ENCODE measurements at places on chromosomes 12 and 14. TPM values are rescaled to one million over a fixed set of nuclear protein-coding genes. Genes with fewer than 3 reads are reported as not detected.
A peak's percentile ranks its signal among the peaks of the same experiment; 100 is the strongest.

Gene PHLDA1
- total RNA-seq: 19.9 TPM

Gene GALNT16
- total RNA-seq: 0.05 TPM

Gene SPPL3
- total RNA-seq: 45.7 TPM

Gene BMAL2
- 16.1 TPM for total RNA-seq

Gene ZNF384
- total RNA-seq: 78.1 TPM

DNA sequence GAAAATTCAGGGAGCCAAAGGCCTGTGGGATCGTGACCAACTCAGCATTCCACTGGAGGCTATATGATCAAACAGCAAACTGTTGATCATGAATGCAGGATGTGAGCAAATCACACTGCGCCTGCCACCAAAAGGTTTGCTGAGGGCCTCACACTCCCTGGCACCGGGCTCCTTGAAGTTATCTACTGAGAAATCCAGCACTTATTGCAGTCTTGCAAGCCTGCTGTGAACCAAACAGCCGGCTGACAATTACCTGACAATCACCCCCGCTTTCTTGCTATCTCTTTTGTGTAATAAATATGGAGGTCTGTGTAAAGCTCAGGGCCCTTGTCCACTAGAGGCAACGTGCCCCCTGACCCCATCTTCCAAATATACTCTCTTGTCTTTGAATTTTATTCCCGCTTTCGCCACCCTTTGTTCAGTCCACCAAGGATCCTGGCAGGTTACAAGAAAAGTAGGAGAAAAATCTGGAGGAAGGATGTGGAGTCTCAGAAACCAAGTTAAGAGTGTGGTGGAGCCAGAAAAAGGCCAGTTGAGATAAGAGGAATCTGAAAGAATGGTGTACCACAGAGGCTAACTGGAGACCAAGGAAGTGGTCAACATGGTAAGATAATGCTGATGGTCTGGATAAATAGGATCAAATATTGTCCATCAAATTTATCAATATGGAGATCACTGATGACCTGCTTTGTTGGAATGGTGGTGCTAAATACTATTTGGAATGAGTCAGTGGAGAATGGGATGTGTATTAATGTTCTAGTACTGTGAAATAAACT is 229.2 kb downstream of the ALX1 start:
- DNase-seq: no peak
- H3K4me1 ChIP-seq: no peaks in the 10 kb centered on the region
- no peaks in the 10 kb centered on the region for H3K36me3 ChIP-seq
- H3K27ac ChIP-seq: no peak overlapping the region

Gene CINP
- total RNA-seq: 43.0 TPM

GRCh38 chr12:29731591-29731990 is 52.2 kb downstream of the TMTC1 start:
- no peak overlapping the region for H3K27ac ChIP-seq
- H3K27me3 ChIP-seq: no peaks in the 10 kb centered on the region
- DNase-seq: no peak
- H3K4me1 ChIP-seq: no peaks in the 10 kb centered on the region
- no peaks in the 10 kb centered on the region for H3K36me3 ChIP-seq

DNA sequence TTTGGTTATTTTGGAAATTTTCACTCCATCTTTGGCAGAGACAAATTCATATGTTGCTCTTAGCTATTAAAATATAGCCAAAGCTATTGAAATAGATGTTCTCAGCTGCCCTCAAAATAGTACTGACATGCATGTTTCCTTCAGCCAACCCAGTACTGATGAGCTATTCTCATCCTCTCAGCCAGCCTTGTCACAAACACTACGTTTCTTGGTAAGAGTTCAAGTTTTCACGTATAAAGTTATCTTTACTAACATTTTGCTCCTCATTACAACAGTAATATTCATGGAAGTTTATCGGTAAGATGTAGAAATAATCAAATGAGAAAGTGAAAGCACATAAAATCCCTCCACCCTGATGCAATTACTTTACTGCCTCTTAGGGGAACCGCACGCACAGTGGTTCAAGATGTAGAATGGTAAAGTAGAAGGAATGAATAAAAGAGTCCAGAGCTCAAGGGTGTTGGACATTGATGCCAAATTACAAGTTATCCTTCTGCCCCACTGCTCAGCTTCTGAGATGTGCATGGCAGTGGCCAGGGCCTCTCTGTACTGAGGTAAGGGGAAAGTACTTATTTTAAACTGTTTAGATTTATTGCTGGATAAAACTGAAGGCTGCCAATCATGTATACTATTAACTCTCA is 20.7 kb downstream of the GCH1 start:
- H3K4me3 ChIP-seq: peak overlapping the region; percentile 95
- H3K36me3 ChIP-seq: peaks cover 1% of the 10 kb centered on the region
- no peaks in the 10 kb centered on the region for H3K27me3 ChIP-seq
- peaks cover 41% of the 10 kb centered on the region for H3K4me1 ChIP-seq
- peak; percentile 25 for DNase-seq

Gene SLCO1B1
- total RNA-seq: not detected

DNA sequence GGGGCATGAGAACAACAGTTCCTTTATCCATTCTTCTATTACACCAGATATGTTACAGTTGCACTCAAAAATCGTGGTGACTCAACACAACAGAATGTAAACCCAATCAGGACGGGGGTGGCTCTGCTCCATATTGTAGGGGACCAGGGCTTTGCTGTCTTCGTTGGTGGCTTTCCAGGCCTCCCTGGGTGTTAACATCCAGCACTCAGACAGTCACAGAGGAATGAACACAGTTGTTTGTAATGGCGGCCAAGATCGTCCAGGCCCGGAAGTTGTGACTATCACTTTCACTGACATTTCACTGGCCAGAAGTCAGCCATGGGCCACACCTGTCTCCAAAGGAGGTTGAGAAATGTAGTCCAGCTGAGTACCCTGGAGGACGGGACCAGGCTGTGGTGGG is 204.1 kb downstream of the CACNA1C start:
- peaks cover 6% of the 10 kb centered on the region for H3K27me3 ChIP-seq
- H3K4me3 ChIP-seq: no peak overlapping the region
- DNase-seq: no peak
- peaks cover 8% of the 10 kb centered on the region for H3K4me1 ChIP-seq
- H3K36me3 ChIP-seq: peaks cover 5% of the 10 kb centered on the region

- no peaks in the 10 kb centered on the region for H3K36me3 ChIP-seq
- no peak overlapping the region for H3K27ac ChIP-seq
- DNase-seq: no peak
- no peak overlapping the region for H3K4me3 ChIP-seq
- no peaks in the 10 kb centered on the region for H3K27me3 ChIP-seq
These were observed 505.0 kb downstream of the SLC16A7 start for GRCh38 chr12:60100852-60101251.

DNA sequence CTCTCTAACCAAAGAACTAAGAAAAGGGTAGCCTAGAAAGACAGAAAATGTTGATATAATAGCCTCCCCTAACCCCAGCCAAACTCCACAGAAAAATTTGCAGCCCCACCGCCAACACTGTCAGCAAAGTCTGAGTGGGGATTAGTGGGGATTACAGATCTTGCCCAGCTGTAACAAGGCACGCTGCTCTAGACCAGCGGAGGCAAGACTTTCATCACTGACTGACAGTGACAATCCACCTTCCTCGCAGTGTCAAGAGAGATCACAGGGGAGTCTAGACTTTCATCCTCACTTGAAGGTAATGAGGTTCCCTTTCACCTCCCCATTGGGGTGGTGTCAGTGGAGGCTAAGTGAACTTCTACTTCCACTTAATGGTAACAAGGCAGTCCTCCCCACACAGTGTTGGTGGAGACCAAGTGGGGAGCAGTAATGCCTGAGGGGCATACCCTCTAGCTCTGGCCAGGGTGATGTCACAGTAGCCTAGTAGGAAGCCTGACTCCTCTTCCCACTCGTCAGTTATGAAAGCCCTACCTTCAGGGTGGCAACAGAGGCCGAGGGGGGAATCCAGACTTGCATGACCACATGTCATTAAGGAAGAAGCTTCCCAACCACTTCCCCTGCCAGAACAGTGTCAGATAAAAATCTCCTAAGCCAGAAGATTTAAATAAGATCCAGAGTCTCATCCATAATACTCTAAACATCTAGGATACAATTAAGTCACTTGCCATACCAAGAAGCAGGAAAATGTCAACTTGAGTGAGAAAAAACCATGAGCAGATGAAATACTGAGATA is 91.7 kb upstream of the RASSF8 start:
- H3K4me3 ChIP-seq: no peak overlapping the region
- no peaks in the 10 kb centered on the region for H3K4me1 ChIP-seq
- H3K27me3 ChIP-seq: no peaks in the 10 kb centered on the region
- no peak overlapping the region for H3K27ac ChIP-seq
- DNase-seq: no peak

GRCh38 chr14:35078082-35078481 is 32.0 kb downstream of the FAM177A1 start:
- no peak for DNase-seq
- H3K36me3 ChIP-seq: peaks cover 3% of the 10 kb centered on the region
- no peak overlapping the region for H3K4me3 ChIP-seq
- no peak overlapping the region for H3K27ac ChIP-seq
- H3K4me1 ChIP-seq: no peaks in the 10 kb centered on the region
- no peaks in the 10 kb centered on the region for H3K27me3 ChIP-seq

Gene KCNJ8
- not detected for total RNA-seq

Gene ACOT4
- 5.2 TPM for total RNA-seq

GRCh38 chr14:64695071-64695470 is 9.2 kb upstream of the PLEKHG3 start:
- no peak overlapping the region for H3K27ac ChIP-seq
- H3K36me3 ChIP-seq: no peaks in the 10 kb centered on the region
- H3K4me1 ChIP-seq: peaks cover 6% of the 10 kb centered on the region
- H3K27me3 ChIP-seq: no peaks in the 10 kb centered on the region

- H3K4me3 ChIP-seq: peak overlapping the region; percentile 98
- peaks cover 33% of the 10 kb centered on the region for H3K4me1 ChIP-seq
- peak overlapping the region; percentile 94 for H3K27ac ChIP-seq
- no peaks in the 10 kb centered on the region for H3K27me3 ChIP-seq
- peak; percentile 80 for DNase-seq
These were observed 59.4 kb downstream of the DDX51 start for GRCh38 chr12:132084621-132085290.

- H3K36me3 ChIP-seq: no peaks in the 10 kb centered on the region
- no peaks in the 10 kb centered on the region for H3K27me3 ChIP-seq
- no peak for DNase-seq
- no peak overlapping the region for H3K27ac ChIP-seq
- no peak overlapping the region for H3K4me3 ChIP-seq
These were observed 646.2 kb upstream of the FOXG1 start for GRCh38 chr14:28120391-28120790.

Gene TSHR
- not detected for total RNA-seq

DNA sequence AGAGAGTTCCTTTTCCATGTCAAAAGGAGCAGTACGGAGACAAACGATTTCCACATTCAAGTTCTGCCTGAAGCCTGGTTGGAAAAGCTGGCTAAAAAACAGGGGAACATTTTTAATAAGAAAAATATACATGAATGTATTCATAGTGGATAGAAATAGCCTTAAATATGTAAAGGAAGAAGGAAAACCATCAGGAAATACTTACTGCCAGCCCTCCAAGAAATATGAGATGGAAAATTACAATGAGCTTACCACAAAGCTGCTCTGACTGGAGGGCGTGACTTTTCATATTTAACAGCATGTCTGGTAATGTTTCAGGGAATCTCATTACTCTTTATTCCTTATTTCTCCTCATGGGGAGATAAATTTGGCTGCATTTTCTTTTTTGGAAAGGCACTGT is 75.9 kb upstream of the ZDHHC17 start:
- H3K36me3 ChIP-seq: no peaks in the 10 kb centered on the region
- no peak for DNase-seq
- H3K4me1 ChIP-seq: no peaks in the 10 kb centered on the region
- no peak overlapping the region for H3K4me3 ChIP-seq
- no peak overlapping the region for H3K27ac ChIP-seq
- H3K27me3 ChIP-seq: no peaks in the 10 kb centered on the region

Gene CLEC4D
- not detected for total RNA-seq

Gene FGD4
- total RNA-seq: 1.7 TPM

- no peaks in the 10 kb centered on the region for H3K27me3 ChIP-seq
- DNase-seq: no peak
- H3K36me3 ChIP-seq: no peaks in the 10 kb centered on the region
- no peaks in the 10 kb centered on the region for H3K4me1 ChIP-seq
- no peak overlapping the region for H3K27ac ChIP-seq
These were observed 780.9 kb downstream of the RPS29 start for GRCh38 chr14:48805315-48805714.

DNA sequence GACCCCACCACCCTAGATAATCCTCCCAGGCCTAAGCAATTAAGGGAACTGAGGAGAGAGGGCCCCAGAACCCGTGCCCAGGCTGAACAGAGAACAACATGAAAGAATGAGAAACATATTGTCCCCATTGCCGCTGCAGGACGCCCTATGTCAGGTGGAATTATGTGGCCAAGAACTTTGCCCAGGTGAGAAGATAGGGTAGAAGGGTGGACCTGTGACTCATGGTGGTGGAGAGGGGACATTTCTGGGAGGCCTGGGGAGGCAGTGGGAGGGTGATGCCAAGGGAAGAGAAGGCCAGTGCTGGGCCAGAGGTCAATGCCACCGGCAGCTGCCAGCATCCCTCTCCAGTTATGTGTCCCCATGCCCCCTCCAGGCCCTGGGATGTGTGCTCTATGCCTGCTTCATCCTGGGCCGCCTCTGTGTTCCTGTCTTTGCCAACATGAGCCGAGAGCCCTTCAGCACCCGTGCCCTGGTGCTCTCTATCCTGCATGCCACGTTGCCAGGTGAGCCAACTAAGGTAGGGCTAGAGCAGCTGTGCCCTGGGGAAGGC is 15.5 kb downstream of the SOAT2 start:
- no peak for DNase-seq
- H3K27me3 ChIP-seq: no peaks in the 10 kb centered on the region
- H3K4me1 ChIP-seq: no peaks in the 10 kb centered on the region
- no peak overlapping the region for H3K4me3 ChIP-seq

DNA sequence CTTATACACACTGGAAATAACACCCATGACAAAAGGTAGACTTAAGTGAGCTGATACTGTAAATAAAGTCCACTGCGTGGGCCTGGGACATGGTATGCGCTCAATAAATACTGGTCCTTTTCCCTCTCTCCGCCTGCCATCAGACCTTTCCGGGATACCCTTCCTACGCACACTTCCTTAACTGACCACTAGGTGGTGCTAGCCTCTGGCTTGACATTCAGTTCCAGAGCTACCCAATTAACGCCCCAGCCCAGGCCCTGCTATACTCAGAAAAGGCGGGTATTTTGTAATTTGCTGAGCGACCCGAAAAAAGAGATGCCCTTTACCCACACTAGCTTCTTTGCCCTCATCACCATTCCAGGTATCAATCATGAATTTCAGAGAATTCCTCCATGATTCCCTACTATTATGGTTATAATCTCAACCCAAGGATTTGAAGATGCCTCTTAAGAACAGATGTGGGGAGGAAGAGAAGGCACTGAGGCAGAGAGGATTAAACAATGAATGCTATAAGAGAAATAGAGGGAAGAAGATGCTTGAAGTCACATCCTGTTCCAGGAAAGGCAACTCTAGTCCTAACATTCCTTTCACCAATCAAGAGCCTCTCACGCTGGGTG is 3.9 kb upstream of the LRP1 start:
- no peak overlapping the region for H3K4me3 ChIP-seq
- DNase-seq: peak; percentile 79
- H3K36me3 ChIP-seq: peaks cover 5% of the 10 kb centered on the region
- H3K27ac ChIP-seq: no peak overlapping the region

Measured in activated T-cell treated with anti-CD3 and anti-CD28 coated beads, Interleukin-2, amount 50 U/mL, for 72 hours (primary cell).